ELR (cell line): ENCODE measurements at places on chromosomes 1 and 21.

GRCh38 chr1:28032281-28032680 lies 56.1 kb downstream of the EYA3 start:
- DNase-seq: no peak

- no peak for DNase-seq
Measured at GRCh38 chr1:9680828-9681227, 29.3 kb downstream of the PIK3CD start.

DNA sequence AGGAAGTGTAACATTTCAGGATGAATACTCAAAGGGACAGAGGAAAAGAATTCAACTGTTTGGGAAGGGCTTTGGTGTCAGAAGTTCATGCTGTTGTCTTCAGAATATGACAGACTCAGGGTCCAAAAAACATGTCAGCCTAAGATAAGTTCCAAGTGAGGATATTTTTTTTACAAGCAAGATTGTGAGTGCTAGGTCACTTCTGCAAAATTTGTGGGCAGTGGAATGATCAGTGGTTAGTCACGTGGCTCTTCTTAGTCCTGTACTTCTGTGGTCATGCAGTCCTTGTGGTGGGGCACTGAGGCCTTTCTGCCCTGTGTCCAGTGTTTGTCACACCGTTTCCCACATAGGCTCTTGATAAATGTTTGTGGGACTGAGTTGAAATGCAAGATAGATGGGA lies 5.2 kb downstream of the RGL1 start:
- DNase-seq: no peak

- DNase-seq: peak; percentile 70
Measured at GRCh38 chr1:150006881-150007421, 3.6 kb downstream of the OTUD7B start.

DNA sequence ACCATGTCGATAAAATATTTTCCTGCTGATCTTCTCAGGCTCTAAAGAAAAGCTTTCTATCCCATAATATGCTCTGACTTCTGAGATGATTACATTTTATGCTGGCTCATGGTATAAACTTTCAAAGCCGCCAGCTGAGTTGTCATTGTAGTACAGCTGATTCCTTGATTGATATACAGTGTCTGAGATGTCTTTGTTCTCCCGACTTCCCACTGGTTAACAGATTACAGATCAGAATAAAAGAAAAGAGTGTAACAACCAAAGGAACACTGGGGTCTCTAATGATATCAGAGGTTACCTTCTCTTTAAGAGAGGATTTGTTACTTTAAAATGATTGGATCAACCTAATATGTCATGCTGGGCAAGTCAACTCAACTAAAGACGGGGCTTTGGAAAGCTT lies 485.4 kb upstream of the LRRC7 start:
- DNase-seq: no peak

DNA sequence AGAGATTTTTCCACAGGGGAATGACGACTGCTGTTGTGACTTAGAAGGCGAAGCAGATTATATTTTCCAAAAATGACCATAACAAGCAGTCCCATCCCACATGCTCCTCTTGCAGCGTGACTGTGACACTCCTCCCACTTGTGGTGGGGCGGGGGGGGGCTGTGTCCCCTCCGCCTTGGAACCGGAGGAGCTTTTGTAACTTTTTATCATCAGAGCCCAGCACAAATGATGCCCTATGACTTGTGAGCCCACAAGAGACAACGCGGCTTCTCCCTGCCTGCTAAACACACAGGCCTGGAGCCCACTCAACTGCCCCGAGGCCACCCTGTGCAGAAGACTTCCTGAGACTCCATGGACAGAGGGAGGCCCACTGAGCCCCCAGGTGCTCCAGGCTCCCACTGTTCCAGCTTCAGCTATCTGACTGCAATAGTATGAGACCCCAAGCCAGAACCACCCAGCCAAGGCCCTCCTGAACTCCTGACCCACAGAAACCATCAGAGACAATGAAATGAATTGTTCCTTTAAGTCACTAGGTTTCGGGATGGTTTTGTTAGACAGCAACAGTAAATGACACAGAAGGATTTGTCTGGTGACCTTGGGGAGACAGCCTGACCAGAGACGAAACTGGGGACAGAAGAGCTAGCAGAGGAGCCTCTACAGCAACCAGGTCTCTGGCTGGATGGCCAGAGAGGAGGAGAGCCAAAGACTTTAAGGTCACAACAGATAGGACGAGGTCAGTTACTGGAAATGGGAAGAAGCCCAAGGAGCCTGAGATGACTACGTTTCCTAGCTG lies 58.8 kb downstream of the CAPZB start:
- DNase-seq: no peak

GRCh38 chr1:85445906-85446305 lies 19.1 kb downstream of the DDAH1 start:
- peak; percentile 52 for DNase-seq

GRCh38 chr1:227059076-227059475 lies 119.0 kb downstream of the COQ8A start:
- DNase-seq: no peak

- DNase-seq: no peak
Measured at GRCh38 chr21:43189936-43190335, 21.1 kb downstream of the CRYAA start.

GRCh38 chr1:2212532-2213491 lies 15.3 kb upstream of the SKI start:
- DNase-seq: peak; percentile 95

DNA sequence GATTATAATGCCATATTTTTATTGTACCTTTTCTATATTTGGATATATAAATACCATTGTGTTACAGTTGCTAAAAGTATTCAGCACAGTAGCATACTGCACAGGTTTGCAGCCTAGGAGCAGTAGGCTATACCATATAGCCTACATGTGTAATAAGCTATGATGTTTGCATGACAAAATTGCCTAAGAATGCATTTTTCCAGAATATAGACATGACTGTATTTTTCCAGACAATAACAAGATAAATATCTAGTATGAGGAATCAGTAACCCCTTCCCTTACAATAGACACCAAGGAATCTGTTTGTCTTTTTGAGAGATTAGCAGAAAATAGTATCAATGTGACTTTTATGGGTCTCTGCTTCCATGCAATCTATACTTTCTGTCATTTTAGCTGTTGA lies 228.6 kb downstream of the GRIK1 start:
- DNase-seq: no peak

GRCh38 chr1:39063775-39064174 lies 37.6 kb downstream of the NDUFS5 start:
- no peak for DNase-seq
